ENCODE measurements at places on chromosomes 1 and 21.

- no peak overlapping the region for H3K4me3 ChIP-seq
- no peaks in the 10 kb centered on the region for H3K36me3 ChIP-seq
- no peaks in the 10 kb centered on the region for H3K4me1 ChIP-seq
Measured at GRCh38 chr1:178241057-178241456, 147.2 kb downstream of the RASAL2 start.

GRCh38 chr1:172578586-172578985 lies 45.6 kb downstream of the SUCO start:
- peak; percentile 58 for DNase-seq
- no peak overlapping the region for H3K27ac ChIP-seq
- H3K36me3 ChIP-seq = peaks cover 59% of the 10 kb centered on the region
- H3K4me3 ChIP-seq = no peak overlapping the region
- H3K27me3 ChIP-seq = no peaks in the 10 kb centered on the region

DNA sequence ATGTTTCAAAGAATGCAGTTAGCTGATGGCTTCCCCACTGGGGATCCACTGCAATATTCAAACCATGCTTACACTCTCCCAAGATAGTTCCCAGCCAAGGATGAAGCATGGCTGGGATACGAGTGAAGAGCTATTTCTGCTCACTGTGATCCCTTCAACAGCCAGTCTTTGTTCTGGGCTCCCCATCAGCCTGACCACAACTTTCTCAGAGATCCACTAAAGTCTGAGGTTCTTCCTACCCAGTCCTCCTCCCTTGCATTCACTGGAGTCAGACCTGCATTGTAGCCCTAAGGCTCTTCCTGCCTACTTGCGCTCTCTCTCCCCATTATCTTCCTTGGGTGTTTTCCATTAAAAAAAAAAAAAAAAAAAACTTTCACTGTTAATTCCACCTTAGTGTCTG lies 101.4 kb downstream of the TTLL7 start:
- H3K4me3 ChIP-seq = no peak overlapping the region
- no peaks in the 10 kb centered on the region for H3K27me3 ChIP-seq
- no peak for DNase-seq
- no peaks in the 10 kb centered on the region for H3K36me3 ChIP-seq

DNA sequence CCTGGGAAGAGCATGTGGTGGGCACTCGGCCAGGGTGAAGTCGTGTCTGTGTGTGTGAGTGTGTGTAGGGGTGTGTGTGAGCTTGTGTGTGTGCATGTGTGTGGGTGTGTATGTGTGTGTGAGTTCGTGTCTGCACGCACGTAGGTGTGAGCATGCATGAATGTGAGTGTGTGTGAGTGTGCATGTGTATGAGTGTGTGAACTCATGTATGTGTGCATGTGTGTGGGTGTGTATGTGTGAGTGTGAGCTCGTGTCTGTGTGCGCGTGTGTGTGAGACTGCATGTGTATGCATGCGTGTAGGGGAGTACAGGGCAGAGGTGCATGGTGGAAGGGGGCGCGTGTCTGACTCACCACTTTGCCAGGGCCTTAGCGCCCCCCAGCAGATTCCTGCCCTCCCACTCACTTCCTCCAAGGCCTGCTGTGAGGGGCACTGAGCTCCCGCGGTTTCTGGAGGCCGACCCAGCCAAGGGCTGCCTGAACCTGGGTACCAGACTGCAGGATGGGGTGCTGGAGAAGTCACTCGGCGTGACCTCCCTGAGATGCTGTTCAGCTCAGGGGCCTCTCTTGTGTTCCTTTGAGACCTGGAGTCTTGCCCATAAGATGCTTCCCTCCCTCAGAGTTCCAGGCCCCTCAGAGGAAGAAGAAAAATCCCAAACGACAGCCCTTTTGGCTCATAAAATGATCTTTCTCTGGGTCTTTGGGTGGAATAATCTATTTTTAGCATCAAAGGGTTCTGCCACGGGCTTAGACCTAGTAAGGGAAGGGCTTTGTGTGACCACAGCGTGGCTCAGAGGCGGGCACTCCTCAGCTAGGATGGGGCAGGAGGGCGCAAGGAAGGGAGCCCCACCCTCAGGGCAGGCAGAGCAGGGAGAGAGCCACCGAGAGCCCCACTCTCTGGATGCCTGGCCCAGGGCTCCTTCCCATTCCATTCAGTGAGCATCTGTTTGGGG lies 41.1 kb upstream of the RUNX3 start:
- H3K27ac ChIP-seq = no peak overlapping the region
- no peak for DNase-seq
- no peak overlapping the region for H3K4me3 ChIP-seq
- H3K27me3 ChIP-seq = no peaks in the 10 kb centered on the region
- H3K4me1 ChIP-seq = peaks cover 21% of the 10 kb centered on the region
- no peaks in the 10 kb centered on the region for H3K36me3 ChIP-seq

GRCh38 chr1:1238702-1239178 lies 6.7 kb downstream of the B3GALT6 start:
- H3K36me3 ChIP-seq = peaks cover 3% of the 10 kb centered on the region
- DNase-seq = no peak
- no peak overlapping the region for H3K4me3 ChIP-seq
- peaks cover 6% of the 10 kb centered on the region for H3K27me3 ChIP-seq

DNA sequence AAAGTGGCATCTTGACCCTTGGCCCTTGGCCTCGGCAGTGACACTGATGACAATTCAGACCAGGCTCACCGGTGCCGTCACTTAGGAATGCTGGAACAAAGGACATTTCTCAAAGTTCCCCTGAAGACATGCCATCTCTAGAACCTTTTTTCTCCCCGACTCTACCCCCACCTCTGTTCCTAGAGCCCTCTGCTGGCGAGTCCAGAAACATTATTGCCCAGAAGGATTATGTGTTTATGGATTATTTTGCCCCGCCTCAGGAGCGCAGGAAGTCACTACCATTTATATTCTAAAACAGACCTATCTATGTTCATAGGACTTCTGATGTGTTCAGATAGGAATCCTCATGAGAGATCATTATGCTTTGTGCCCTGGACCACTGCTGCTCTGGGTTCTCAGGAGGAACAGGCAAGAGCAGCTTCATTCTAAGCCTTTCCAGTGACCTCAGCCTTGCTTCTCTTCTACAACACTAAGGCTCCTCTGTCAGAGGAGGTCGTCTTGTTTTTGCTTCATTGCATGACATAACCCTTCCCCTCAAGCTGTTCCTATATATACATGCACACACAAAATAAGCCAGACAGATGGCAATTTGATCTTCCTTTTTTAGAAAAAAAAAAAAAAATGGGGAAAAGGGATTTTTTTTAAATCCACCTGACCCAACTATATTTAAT lies 12.4 kb upstream of the SHISA4 start:
- no peak overlapping the region for H3K27ac ChIP-seq
- H3K4me3 ChIP-seq = no peak overlapping the region
- no peaks in the 10 kb centered on the region for H3K27me3 ChIP-seq
- H3K36me3 ChIP-seq = peaks cover 59% of the 10 kb centered on the region
- peaks cover 8% of the 10 kb centered on the region for H3K4me1 ChIP-seq

- H3K4me1 ChIP-seq = peaks cover 13% of the 10 kb centered on the region
- DNase-seq = no peak
- peak overlapping the region; percentile 82 for H3K4me3 ChIP-seq
- peaks cover 34% of the 10 kb centered on the region for H3K27me3 ChIP-seq
Measured at GRCh38 chr1:244730934-244731434, 78.1 kb downstream of the DESI2 start.

DNA sequence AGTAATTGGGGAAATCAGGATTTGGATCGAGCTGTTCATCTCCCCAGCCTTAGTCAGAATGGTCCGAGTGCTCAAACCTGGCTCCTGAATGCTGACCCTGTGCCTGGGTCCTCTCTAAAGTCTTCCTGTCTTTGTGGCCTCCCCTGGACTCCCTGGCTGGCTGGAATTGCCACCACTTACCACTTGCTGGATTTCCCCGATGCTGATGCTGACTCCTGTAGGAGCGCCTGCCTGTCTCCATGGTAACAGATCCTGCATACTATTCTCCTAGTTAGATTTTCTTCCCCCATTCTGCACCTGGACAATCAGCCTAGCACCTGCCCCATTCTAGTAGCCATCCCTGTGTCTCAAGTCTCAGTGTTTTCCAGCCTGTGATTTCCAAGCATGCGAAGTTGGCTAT lies 382.2 kb upstream of the ESRRG start:
- no peak overlapping the region for H3K27ac ChIP-seq
- DNase-seq = no peak
- H3K27me3 ChIP-seq = no peaks in the 10 kb centered on the region
- H3K36me3 ChIP-seq = no peaks in the 10 kb centered on the region
- H3K4me3 ChIP-seq = no peak overlapping the region
- no peaks in the 10 kb centered on the region for H3K4me1 ChIP-seq

DNA sequence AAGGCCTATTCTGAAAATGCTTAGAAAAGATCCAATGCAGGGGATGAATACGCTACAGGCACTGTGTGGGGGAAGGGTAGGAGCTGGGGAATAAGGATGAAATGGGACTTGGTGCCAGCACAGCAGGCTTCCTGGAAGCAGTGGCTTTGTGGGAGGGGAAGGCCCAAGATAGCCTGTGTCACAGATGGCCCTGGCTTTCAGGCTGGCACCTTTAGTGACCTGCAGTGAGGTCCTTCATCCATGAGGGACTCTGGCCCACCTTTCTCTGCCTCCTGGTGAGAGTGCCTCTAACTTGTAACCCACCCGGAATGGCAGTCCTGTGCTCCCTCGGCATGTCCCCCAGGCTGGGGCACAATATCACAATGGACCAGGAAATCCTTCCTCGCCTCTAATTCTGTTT lies 919 bp downstream of the CHI3L1 start:
- H3K4me3 ChIP-seq = no peak overlapping the region
- no peak overlapping the region for H3K27ac ChIP-seq
- peaks cover 17% of the 10 kb centered on the region for H3K4me1 ChIP-seq
- DNase-seq = no peak

GRCh38 chr1:89261926-89262515 lies 10.6 kb downstream of the GBP5 start:
- H3K27me3 ChIP-seq = no peaks in the 10 kb centered on the region
- no peak overlapping the region for H3K4me3 ChIP-seq
- peaks cover 50% of the 10 kb centered on the region for H3K36me3 ChIP-seq
- DNase-seq = no peak

DNA sequence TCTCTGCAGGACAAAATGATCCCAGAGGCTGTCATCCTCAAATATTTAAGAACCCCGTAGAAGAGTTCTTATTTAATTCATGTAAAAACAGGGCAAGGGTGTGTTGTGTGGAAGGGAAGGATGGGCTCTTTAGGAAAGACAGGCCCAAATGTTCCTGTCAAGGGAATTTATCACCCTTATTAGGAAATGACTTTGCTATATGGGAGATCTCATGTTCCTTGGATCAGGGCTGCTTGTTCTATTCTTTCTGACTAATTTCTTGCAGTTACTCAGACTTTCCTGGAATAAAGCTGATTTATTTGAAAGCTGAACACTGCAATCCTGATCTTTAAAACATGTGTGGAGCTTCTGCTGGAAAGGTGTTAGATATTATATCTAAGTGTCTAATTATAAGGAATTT lies 72.8 kb downstream of the SELENOF start:
- no peaks in the 10 kb centered on the region for H3K36me3 ChIP-seq
- DNase-seq = no peak
- no peak overlapping the region for H3K4me3 ChIP-seq
- H3K27me3 ChIP-seq = no peaks in the 10 kb centered on the region
- H3K4me1 ChIP-seq = peaks cover 9% of the 10 kb centered on the region

GRCh38 chr1:156664046-156664766 lies 13.0 kb downstream of the NES start:
- DNase-seq = no peak
- H3K4me1 ChIP-seq = peaks cover 72% of the 10 kb centered on the region
- H3K27ac ChIP-seq = no peak overlapping the region
- no peak overlapping the region for H3K4me3 ChIP-seq
- H3K27me3 ChIP-seq = no peaks in the 10 kb centered on the region

GRCh38 chr1:203744075-203744972 lies 20.7 kb upstream of the LAX1 start:
- no peaks in the 10 kb centered on the region for H3K27me3 ChIP-seq
- peak overlapping the region; percentile 77 for H3K27ac ChIP-seq

DNA sequence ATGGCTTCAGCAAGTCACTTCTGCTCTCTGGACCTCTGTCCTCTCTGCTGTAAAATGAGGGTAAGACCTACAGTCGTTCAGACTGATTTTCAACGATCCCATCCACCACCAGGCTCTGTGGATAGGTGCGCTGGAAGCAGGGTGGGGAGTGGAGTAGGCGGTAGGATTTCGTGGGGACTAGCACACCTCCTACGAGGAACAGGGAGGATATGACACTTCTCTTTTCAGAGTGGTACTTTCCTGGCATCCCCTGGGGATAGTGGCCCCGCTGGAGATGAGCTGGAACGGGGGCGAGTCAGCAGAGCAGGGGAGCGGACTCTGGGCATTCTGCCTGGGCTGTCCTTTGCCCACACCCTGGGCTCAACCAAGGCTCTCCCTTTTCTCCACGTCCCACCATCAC lies 17.7 kb downstream of the ETNK2 start:
- H3K36me3 ChIP-seq = no peaks in the 10 kb centered on the region
- H3K27me3 ChIP-seq = no peaks in the 10 kb centered on the region
- H3K27ac ChIP-seq = no peak overlapping the region
- peaks cover 3% of the 10 kb centered on the region for H3K4me1 ChIP-seq

DNA sequence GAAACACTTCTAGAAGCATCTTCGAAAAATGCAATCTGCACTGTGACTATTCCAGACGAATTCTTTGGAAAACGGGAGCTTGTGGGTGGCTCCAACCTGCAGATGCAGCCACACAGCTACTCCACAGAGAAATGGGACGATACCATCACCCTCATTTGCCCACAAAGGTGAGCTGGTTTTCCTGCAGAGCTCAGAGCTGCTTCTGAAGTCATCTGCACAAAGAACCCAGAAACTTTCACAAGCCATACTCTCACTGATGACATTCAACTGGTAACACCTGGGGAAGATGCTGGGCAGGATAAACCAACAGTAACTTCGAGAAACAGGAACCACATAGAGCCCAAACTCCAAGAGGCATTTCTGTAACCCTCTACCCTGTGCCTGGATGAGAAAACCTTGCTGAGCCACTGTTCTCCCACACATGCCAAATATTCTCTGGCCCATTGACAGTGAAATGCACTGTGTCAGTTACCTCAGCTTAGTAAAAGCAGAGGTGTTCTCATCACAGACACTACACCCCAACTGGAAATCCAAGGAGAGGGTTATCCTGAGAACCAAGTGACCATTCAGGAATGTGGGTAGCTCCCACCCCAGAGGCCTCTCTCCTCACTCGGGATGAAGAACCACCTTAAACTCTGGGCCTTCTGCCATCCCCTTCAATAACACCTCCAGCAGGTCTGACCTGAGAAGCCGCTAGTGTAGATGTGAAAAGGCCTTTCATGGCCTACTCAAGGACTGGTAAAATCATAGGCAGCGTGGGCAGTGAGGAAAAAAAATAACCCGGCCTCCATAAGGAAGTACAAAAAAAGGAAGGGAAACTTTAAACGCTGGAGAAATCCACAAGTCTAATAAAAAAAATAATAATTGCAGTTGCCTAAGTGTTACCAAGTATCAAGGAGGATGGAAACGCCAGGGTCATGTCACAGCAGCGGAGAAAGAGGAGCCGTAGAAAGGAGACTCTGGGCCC lies 56.7 kb downstream of the HSF2BP start:
- H3K4me1 ChIP-seq = peaks cover 26% of the 10 kb centered on the region
- no peaks in the 10 kb centered on the region for H3K36me3 ChIP-seq
- no peaks in the 10 kb centered on the region for H3K27me3 ChIP-seq
- no peak overlapping the region for H3K4me3 ChIP-seq

All from CD14-positive monocyte (primary cell).